ENCODE measurements at places on chromosomes 6 and 20.
A peak's percentile ranks its signal among the peaks of the same experiment; 100 is the strongest.

GRCh38 chr6:36856277-36856676, 17.0 kb upstream of the CPNE5 start:
- peak; percentile 53 for DNase-seq

GRCh38 chr6:99434702-99435530, 9.8 kb upstream of the PNISR start:
- no peak for DNase-seq

DNA sequence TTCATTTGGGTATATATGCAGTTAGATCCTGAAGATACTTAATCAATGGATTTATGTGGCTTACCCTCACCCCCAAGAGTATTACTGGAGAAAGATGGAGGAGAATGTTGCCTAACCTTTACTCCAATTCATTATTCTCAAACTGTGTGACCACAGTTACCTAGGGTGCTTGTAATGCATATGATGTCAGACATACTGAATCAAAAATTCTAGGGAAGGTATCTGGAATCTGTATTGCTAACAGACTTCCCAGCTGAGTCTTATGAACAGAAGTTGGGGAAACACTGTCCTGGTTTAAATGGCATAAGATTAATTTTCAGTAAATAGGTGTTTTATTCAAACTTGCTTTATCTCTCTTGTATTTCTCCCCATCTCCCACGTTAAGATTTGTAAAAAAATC, 83.9 kb downstream of the PKIB start:
- no peak for DNase-seq

- DNase-seq: no peak
These were observed 3.9 kb upstream of the EDEM2 start for GRCh38 chr20:35150846-35151579.

DNA sequence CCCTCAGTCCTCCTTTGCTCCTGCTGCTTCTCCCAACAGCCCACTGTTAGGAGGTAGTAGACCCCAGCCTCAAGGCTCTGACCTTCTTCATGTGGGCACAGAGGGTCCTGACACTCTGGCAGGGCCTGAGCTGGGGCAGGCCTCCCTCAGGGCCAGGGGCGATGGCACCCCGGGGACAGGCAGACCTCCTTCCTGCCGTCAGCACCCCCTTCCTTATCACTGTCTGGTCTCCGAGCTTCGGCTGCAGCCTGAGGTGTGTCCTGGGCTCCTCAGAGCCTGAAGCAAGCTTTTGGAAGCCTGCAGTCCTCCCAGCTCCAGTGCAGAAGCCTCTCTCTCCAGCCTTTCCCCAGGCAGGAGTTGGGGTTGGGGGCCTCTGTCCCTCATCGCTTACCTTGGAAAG, 22.0 kb downstream of the SPDEF start:
- no peak for DNase-seq

DNA sequence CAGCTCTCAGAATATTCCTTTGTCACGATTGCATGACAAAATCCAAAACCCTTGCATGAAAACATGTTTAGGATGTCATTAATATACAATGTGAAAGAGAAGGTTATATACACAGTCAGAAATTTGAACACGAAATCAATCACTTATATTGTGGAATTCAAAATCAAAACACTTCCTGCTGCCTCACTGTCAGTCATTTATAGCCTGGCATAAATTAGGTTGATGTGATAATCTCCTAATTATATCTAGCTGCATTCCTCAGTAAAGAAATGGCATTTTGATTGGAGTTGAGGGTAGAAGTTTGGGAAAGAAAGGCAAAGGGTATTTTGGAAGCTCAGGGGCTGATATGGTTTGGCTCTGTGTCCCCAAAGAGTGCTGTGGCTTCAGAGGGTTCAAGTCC, 24.1 kb upstream of the BEND6 start:
- no peak for DNase-seq

GRCh38 chr20:59020938-59021551, 1.8 kb downstream of the TUBB1 start:
- DNase-seq: no peak

GRCh38 chr6:168616816-168617765, 176.1 kb downstream of the SMOC2 start:
- DNase-seq: no peak

GRCh38 chr6:3195420-3195694, 32.1 kb downstream of the TUBB2B start:
- no peak for DNase-seq

DNA sequence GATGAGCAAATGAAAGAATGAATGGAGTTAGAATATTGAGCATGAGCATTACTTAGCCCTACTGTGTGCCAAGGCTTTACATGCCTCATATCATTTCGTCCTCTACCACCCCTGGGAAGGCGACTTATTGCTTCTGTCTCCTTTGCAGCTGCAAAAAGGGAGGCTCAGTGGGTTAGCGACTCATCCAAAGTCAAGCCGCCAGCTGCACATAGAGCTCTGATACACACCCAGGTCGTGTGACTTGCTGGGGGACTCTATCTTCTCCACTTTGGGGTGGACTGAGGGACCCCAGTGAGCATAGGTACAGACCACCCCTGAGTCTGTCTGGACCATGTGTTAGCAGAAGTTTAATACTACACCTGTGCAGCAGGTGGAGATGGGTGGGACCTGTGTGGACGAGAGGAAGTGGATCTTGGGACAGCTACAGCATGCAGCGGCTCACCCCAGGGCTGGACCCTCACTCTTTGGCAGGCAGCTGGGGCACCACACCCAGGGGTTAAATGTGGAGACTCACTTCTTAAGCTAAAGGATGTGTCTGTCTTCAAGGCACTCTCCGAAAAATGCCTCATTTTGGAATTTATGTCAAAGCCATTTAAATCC, 36.2 kb upstream of the ANGPT4 start:
- no peak for DNase-seq

DNA sequence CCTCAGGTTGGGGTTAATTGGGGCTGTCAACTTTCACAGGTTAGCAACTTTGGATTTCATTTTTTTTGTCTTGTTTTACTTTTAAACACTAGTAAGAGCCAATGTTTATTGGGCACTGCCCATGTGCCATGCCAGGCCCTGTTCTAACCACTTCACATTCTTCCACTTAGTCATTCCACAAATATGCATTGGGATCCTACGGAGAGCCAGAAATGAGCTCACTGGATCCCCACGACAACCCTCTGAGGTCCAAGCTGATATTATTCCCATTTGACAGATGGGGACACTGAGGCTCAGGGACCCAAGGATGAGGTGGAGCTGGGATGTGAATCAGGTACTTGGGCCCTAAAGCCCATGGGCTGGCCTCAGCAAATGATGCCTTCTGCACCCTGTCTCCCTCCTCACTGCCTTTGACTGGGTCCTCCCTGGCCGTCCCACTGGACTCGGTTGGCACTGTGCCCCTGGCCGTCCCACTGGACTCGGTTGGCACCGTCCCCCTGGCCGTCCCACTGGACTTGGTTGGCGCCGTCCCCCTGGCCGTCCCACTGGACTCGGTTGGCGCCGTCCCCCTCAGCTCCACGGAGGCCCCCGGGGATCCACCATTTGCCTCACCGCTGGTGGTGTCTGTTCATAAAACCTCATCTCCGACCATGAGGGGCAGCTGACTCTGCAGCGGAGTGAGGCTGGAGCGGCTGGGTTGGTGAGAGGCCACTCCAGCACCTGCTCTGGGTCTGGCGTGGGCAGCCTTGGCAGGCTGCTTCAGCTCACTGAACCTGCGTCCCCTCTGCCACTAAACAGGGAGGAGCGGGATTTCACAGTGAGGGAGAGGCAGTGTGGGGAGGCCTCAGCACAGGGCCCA, 4.8 kb upstream of the PMEPA1 start:
- no peak for DNase-seq

- peak; percentile 60 for DNase-seq
These were observed 80.3 kb downstream of the TBC1D7 start for GRCh38 chr6:13248053-13248452.

- no peak for DNase-seq
These were observed 138.9 kb downstream of the TBX18 start for GRCh38 chr6:84625506-84625905.

DNA sequence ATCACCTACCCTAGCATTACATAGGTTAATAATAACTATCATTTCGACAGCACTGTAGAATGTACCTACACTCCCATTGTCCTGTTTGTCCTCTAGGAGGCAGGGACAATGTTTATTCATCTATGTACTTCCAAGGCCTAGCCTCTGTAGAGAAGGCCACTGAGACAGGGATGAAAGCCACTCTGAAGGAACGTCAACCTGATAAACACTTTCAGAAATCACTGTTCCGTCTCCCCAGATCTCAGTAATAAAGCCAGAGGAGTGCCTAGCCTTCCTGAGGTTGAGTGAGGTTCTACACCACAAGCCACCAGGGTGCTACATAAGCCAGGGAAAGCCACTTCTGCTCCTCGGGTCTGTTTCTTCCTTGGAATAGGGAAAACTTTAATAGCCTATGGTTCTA, 44.8 kb downstream of the POPDC3 start:
- peak; percentile 5 for DNase-seq

DNA sequence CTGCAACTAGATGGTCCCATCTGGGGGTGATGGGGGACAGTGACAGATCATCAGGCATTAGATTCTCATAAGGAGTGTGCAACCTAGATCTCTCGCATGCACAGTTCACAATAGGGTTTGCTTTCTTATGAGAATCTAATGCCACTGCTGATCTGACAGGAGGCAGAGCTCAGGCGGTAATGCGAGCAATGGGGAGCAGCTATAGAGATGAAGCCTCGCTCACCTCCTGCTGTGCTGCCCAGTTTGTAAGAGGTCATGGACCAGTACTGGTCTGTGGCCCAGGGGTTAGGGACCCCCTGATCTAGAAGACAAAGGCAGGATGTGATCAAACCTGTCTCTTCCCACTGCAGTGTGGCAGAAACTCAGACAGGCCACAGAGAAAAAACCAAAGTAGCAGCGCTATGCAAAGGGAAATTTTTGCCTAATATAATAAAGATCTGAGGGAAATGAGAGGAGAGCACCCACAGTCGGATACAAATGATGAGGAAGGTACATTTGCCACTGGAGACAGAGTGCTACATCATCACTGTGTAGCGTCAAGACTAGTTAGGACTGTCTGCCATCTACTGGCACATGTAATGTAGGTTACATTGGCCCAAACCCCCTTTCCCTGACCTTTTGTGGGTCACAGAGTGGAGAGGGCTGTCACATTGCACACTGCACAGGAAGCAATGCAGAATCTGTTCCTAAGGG, 4.1 kb upstream of the LY86 start:
- DNase-seq: no peak

All from NCI-H2029 (cell line).